ENCODE measurements at places on chromosomes 3 and 15.

DNA sequence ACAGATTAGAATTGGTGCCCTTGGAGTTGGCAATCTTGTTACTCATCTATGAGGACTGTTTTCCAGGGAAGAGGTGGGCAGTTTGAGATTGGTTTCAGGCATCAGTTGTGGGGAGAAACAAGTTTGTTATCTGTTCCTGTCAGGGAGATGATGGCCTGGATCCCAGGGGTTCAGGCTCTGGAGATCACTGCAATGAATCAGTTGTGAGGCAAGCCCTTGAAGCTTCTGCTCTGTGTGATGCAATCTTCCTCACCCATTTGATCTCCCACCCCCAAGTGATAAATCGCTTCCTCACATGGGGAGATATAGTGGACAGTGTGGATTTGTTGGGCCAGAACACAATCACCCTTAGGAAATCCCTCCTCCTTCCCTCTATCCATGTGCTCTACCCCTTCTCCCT is 276.6 kb upstream of the LRTM1 start:
- DNase-seq: no peak

GRCh38 chr15:100075229-100075628 is 266.5 kb downstream of the ADAMTS17 start:
- DNase-seq: no peak

DNA sequence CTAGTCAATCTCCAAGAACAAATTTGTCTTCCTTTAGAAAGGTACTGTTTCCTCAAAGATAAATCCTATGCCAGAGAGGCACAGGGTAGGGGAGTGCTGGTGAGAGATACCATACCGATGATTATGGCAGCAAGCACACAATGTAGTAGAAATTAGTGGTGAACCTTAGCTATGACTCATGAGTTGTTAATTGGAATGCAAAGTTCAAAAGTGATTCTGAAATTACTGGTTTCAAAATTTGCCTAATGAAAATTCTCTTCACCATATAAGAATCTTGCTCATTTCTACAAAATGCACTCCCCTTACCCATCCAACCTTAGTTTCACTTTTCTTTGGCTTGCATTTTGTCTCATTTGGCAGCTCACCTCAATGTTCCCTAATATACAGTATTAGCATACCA is 139.5 kb upstream of the SLC2A2 start:
- no peak for DNase-seq

DNA sequence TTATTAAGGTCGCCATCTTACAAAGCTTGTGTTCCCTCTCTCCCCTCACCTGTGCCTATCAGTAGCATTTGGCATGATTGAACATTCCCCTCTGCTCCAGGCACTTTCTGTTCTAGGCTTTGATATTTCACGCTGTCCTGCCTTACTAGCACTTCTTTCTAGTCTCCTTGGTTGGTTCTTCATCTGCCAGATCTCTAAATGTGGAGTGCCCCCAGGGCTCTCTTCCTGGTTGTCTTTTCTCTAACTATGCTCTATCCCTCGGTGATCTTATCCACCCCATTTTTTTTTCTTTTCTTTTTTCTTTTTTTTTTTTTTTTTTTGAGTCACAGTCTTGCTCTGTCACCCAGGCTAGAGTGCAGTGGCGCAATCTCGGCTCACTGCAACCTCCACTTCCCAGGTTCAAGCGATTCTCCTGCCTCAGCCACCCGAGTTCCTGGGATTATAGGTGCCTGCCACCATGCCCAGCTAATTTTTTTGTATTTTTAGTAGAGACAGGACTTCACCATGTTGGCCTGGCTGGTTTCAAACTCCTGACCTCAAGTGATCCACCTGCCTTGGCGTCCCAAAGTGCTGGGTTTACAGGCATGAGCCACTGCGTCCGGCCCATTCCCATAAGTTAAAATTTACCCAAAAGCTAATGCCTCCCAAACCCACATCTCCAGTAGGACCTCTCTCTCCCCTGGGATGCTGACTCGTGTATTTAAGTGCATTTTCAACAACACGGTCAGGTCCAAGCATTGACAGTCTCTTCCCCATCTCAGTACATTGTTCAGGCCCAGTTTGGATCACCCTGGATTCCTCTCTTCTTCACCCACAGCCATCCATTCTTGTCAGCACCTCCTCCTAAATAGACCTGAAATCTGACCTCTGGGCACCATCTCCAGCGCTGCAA is 5.2 kb downstream of the NUSAP1 start:
- DNase-seq: no peak

DNA sequence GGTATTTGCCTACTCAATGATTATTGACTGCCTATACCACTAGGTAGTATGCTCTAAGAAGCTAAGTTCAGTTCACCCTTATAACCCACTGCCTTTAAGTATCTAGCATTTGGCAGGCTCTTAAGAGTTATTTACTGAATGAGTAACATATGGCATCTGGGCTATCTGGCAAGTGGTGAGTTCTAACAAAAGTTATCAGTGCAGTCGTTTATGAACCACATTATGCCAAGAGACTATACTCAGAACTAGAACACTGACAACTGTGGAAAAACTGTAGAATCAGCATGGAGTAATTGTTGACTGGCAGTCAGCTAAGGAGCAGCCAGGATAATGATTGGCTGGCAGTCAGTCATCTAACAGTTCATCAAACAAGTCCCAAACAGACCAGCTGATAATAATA is 25.8 kb downstream of the RAF1 start:
- no peak for DNase-seq

GRCh38 chr15:69522361-69522760 is 69.7 kb downstream of the RPLP1 start:
- no peak for DNase-seq

DNA sequence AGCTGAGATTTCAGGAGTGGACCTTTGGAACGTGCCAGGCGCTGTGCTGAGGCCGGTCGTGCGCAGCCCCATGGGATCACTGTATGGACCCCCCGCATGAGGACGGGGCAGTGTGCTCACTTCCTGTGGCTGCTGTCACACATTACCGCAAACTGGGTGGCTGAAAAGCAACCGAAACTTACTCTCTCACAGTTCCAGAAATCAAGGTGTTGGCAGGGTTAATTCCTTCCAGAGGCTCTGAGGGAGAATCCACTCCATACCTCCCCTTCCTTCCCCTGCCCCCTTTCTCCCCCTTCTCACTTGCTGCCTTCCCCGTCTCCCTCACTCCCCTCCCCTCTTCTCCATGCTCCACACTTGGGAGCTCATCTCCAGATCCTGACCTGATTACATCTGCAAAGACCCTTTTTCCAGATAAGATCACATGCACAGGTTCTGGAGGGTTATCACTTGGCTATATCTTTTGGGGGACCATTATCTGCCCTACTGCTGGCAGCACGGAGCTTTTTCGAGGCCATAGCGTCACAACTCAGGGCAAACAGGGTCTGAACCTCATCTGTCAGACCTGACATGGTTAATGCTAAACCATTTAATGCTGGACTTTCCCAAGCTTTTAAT is 41.2 kb downstream of the KLF13 start:
- DNase-seq: no peak

GRCh38 chr3:179961703-179962078 is 75.0 kb downstream of the PEX5L start:
- DNase-seq: no peak

GRCh38 chr15:79978260-79978654 is 7.3 kb upstream of the BCL2A1 start:
- no peak for DNase-seq

DNA sequence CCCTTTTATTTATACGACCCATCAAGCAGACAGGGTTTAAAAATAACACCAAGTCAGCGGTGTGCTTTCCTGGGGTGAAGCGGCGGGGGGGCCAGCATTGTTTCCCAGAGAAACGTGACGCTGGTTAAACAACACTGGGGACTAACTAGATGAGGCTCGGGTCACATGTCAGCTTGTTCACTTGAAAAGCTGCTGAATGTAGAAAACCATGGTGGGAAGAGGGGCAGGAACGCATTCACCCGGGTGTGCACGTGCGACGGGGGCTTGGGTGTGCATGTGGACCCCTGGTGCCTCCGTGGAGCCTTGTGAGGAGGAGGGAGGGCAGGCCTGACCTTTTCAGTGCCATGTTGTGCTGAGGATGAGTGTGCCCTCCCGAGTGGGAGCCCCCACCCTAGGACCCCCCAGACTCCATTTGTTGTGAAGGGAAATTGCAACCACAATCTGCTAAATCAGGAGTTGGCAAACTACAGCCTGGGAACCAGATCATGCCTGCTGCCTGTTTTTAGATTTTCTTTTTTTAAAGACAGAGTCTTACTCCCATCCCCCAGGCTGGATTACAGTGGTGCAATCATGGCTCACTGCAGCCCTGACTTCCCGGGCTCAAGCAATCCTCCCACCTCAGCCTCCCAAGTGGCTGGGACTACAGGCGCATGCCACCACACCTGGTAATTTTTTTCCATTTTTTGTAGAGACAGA is 70.4 kb upstream of the CMTM7 start:
- DNase-seq: no peak

- DNase-seq: no peak
Observed at GRCh38 chr15:37940876-37941275, 6.4 kb downstream of the TMCO5A start.

DNA sequence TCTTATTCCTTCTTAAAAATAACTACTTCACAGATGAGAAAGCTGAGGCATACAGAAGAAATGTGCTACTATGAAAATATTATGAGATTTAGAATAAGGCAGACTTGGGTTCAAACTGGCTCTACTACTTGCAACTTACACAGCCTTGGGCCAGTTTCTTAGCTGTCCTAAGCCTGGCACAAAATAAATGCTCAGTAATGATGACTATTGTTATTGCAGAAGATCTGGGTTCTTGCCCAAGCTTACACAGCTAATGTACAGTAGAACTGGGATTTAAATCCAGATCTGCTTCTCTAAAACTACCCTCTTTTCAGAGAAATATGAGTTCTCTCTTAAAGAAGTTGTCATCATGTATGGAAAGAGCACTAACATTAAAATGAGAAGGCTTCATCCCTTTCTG is 228.2 kb upstream of the TPRG1 start:
- DNase-seq: no peak

DNA sequence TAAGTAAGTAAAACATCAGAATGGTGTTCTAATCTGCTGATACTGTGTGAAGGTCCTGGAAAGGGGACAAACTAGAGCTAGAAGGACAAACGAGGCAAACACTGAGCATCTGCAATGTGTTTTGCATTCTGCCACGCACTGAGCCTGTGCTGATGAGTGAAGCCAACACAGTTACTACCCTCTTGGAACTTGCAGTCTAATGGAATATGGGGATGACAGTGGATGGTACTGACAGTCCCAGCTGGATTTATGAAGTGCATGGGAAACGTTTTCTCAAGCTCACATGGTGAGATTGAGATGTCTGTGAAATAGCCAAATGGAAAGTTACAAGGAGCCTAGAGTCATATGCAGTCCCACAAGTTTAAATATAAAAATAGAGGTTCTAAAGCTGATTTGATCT is 86.6 kb downstream of the FOXB1 start:
- no peak for DNase-seq

GRCh38 chr3:12158387-12159226 is at the start of gene TIMP4:
Gene TIMP4 (minus strand): TSS chr3:12158912. CDS start chr3:12158840, 72 bp downstream.
- no peak for DNase-seq

GRCh38 chr15:42405863-42406482 is 46.7 kb downstream of the CAPN3 start:
- DNase-seq: no peak

DNA sequence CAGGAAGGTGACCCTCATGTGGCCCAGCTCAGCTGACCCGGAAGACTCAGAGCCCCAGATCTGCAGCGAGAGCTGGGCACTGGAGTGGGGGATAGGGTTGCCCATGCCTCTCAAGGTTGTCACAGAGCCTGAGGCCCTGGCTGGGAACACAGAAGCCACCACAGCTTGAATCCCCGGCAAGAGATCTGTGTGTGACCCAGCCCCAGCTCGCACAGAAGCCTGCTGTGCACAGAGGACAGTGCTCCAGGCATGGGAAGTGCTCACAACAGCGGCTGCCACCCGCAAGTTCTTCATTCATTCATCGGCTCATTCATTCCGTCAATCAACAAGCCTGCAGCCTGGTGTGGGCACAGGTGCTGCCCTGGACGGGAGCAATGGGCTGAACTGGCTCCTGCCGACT is 36.4 kb downstream of the DNAJB8 start:
- DNase-seq: no peak
